ENCODE measurements at places on chromosomes 4 and X. TPM values are rescaled to one million over a fixed set of nuclear protein-coding genes. Genes with fewer than 3 reads are reported as not detected.

- H3K4me3 ChIP-seq = no peak overlapping the region
- H3K27ac ChIP-seq = no peak overlapping the region
- no peaks in the 10 kb centered on the region for H3K4me1 ChIP-seq
Observed at GRCh38 chrX:15529165-15529564, 28.6 kb downstream of the BMX start.

DNA sequence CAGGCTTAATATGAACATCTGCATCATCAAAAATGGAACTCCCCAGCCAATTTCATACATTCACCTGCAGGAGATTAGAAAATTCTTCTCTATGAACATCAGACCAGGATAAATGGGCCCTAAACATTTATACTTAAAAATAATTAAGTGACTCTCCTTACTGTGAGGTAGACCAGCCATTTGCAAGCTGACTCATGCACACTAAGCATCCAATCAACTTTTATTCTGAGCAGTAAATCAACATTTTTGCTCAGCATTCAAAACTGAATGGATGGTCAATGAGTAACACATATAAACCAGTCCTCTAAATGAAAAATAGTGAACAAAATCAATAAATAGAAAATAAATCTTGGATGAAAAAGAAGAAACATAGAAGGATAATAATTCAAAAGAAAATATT is 19.9 kb upstream of the PCDH10 start:
- H3K4me1 ChIP-seq = no peaks in the 10 kb centered on the region
- H3K4me3 ChIP-seq = no peak overlapping the region
- no peak for DNase-seq

GRCh38 chr4:141078871-141079270 is 54.4 kb downstream of the RNF150 start:
- H3K4me3 ChIP-seq = no peak overlapping the region
- DNase-seq = no peak
- H3K27me3 ChIP-seq = no peaks in the 10 kb centered on the region
- no peaks in the 10 kb centered on the region for H3K36me3 ChIP-seq
- no peak overlapping the region for H3K27ac ChIP-seq

NAP1L5 gene
- total RNA-seq = 3.1 TPM

BEX3 gene
- total RNA-seq = 71.9 TPM
